CD4-positive, alpha-beta T cell treated with Interferon alpha-2 for 1 hour (primary cell): ENCODE measurements at places on chromosomes 12 and 14.

DNA sequence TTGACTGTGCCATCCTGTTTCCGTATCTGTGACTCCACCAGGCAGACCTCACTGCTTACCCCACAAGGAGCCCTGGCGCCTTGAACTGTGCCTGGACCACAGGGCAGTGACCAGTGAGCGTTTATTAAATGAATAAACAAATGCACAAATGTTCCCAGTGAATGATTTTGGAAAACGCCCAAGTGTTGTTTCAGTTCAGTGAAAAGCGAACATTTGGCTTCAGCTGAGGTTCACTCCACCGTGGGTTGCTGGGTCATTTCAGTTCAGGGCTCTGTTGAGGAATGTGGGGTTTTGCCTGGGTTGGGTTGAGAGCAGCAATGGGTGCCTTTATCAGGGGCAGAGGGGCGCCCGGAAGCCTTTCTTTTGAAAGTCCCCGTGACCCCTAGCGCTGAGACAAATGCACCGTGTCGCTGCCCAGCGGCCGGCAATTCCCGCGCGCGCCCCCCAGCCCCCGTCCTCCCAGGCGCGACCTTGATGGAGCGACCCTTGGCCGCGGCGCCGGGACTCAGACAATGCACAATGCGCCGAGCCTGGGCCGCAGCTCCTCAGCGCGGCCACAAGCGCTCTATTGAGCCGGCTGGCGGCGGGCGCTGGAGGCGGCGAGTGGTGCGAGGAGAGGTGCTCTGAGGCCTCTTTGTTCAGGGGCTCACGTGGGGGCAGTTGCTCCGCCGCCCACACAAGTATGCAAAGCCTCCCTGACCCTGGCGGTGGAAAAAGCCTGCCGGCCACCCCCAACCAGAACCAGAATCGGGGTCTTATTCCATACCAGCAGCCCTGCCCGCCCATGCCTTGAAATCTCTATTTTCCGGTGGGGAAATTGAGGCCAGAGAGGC is 40.5 kb upstream of the CLMN start:
- DNase-seq: no peak

DNA sequence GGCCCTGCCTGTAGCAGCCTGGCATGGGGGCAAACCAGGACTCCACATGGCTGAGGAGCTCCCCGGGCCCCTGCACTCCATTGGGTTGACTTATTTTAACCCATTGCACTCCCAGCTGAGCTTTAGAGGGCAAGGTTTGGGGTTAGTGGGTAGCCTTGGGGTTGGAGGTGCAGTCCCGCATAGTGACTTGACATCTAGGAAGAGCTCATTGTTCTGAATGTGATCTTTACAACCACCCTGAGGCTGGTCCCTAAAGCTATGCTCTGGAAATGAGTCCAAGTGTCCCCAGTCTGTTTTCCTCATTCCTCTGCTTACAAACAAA is 36.4 kb downstream of the NFKBIA start:
- DNase-seq: no peak

DNA sequence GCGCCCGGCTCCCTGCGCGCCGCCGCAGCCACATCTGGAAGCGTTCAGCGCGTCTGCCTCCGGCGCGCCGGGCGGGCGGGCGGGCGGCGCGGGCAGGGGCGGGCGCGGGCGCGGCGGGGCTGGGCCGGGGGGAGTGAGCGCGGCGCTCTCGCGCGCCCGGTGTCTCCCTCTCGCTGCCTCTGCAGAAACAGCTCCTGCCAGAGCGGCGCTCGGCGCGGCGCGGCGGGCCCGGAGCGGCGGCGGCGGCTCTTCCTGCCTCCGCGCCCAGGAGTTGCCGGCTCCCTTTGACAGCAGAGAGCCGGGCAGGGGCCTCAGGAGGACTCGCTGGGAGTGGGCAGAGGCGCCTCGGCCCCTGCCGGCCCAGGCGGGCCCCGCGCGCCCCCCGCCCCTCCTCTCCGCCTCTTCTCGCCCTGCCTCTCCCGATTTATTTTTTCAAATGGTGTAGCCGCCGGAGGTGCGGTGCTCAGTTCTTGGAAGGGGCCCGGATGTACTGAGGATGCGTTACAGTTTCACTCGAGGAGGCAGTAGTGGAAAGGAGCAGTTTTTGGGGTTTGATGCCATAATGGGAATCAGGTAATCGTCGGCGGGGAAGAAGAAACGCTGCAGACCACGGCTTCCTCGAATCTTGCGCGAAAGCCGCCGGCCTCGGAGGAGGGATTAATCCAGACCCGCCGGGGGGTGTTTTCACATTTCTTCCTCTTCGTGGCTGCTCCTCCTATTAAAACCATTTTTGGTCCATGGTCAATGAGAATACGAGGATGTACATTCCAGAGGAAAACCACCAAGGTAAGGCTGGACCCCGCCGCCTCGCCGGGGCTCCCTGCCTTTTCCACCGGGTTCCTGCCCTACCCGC is at the start of gene CACNA1C:
Gene CACNA1C (plus strand): TSS at position 162 of the 853 bp plus-strand sequence. CDS start 576 bp downstream, at position 738.
- no peak for DNase-seq

DNA sequence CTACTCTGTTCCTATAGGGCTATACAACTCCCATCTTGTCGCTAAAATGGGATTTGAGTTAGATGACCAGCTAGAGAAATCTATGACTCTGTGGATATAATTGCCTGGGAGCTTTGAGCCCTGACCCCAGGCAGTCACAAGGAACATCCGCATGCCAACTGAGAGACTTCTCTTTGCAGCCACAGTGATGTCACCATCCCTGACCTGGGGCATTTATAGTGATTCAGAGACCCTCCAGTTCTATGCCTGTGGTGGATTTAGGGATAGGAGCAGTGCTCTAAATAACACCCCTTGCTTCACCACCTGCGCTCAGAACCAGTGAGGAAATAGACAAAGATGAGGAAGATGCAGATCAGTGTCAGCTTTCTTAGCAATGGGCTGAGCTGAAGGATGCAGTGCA is 86.2 kb downstream of the RIN3 start:
- DNase-seq: no peak

- no peak for DNase-seq
These were observed 7.1 kb upstream of the KRT82 start for GRCh38 chr12:52413202-52413601.

- DNase-seq: no peak
These were observed 43.8 kb downstream of the RESF1 start for GRCh38 chr12:32002848-32003493.

GRCh38 chr14:89484051-89484844 is 67.2 kb upstream of the FOXN3 start:
- peak; percentile 18 for DNase-seq

DNA sequence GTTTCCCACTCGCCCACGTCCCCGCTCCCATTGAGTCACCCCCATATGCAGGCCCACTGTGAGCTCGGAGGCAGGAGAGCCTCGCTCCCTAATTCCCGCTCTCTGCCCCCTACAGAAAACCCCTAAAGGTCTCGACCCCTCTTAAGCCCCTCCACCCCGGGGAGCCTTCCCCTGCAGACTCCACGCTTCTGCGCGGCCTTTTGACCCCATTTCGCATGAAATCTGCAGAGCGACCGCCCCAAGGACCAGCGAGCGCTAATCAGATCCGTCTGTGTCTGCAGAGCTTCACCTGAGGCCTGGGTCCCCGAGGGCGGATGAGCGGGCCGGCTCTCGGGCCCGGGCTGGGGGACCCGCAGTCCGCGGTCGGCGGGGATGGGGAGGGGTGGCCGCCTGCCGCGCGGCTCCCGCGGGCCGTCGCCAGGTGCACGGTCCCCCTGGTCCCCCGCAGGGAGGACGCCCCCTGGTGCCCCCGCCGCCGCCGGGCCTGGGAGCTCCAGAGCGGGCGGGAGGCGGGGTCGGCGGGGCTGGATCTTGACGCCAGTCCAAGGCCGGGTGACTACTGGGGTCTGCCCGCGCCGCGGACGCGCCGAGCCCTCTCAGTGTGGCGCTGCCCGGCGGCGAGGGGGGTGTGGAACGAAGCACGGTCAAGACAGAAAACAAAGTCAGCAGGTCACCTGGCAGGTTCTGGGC is 10.1 kb downstream of the BMP4 start:
- no peak for DNase-seq

GRCh38 chr12:40681148-40681547 is 11.1 kb upstream of the CNTN1 start:
- DNase-seq: no peak

- no peak for DNase-seq
These were observed 23.7 kb downstream of the P2RX4 start for GRCh38 chr12:121233628-121234020.

DNA sequence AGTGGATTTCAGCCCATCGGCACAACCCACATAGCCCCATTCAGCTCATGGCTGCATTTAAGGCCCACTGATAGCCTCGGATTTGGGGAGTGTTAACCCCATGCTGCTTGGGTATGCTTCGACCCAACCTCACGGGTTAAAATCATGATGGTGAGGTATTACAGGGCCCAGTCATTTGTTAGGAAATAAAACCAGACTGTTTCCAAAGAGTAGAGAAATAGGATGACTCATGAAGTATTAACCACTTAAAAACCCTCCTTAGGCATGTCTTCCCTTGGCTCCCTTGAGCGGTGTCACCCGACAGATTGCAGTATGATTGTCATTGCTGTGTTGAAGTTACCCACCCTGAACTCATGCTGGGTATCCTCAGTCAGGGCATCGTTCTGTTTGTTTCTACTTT is 289.1 kb downstream of the CACNA1C start:
- no peak for DNase-seq

DNA sequence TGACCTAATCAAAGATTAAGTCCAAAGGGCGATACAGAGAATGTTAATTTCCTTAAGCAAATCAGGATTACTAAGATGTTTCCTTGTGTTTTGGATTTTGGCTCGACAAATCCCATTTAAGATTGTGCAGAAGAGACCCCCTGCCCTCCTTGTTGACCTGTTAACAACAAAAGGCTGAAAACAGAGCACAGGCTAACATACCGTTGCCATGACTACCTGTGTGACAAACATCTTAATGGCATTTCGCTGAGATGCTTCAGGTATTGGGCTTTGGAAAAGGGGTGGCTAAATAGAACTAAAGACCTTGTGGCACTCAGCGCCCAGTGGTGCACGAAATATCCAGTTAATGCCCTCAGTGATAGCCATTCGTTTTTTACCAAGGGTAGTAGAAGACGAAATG is 1532.3 kb upstream of the TMEM132C start:
- no peak for DNase-seq

GRCh38 chr12:3473171-3473570 is 17.8 kb upstream of the PRMT8 start:
- no peak for DNase-seq

- no peak for DNase-seq
These were observed 11.7 kb downstream of the SLC38A4 start for GRCh38 chr12:46814143-46814542.

DNA sequence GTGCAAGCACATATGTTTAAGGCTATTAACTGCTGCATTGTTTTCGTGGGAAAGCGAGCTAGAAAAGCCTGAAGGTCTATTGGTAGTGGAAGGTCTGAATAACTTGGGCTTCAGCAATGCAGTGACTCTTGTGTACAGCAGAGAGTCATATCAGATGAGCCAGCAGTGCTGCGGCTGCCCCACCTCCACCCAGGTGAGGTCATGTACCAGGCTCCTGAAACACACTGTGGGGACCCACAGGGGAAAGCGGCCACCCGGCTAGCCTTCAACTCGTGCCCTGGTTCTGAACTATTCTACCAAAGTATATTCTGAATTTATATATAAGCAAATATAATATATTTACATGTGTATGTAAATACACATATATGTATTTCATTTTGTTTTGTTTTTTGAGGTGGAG is 12.7 kb upstream of the RAN start:
- DNase-seq: no peak

- no peak for DNase-seq
These were observed 763.9 kb upstream of the LRFN5 start for GRCh38 chr14:40842816-40843215.

GRCh38 chr12:50190859-50191258 is 23.7 kb upstream of the CERS5 start:
- DNase-seq: no peak

- peak; percentile 75 for DNase-seq
These were observed 6.1 kb downstream of the SDR39U1 start for GRCh38 chr14:24436355-24437019.

GRCh38 chr12:43840338-43840737 is 4.5 kb downstream of the TMEM117 start:
- DNase-seq: no peak

GRCh38 chr14:68211421-68211820 is 391.8 kb downstream of the RAD51B start:
- DNase-seq: no peak

DNA sequence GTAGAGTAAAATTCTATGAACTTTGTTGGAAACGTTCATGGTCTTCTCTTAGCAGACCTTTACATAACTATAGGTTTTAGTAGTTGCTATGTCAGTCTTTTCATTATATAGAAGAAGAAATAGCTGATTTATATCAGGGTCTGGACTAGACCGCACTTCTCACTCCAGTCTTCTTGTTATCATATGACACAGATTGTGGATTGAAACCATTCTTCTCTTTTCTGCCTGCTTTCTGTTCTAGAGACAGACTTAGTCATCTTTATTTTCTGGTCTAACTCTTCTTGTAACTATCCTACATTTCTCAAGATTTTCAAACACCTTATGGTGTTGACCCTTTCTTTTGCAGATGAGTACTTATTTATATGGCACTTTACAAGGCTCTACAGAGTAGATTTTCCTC is 55.7 kb downstream of the PCNX1 start:
- no peak for DNase-seq

GRCh38 chr12:89363084-89363483 is 10.8 kb upstream of the DUSP6 start:
- DNase-seq: no peak

DNA sequence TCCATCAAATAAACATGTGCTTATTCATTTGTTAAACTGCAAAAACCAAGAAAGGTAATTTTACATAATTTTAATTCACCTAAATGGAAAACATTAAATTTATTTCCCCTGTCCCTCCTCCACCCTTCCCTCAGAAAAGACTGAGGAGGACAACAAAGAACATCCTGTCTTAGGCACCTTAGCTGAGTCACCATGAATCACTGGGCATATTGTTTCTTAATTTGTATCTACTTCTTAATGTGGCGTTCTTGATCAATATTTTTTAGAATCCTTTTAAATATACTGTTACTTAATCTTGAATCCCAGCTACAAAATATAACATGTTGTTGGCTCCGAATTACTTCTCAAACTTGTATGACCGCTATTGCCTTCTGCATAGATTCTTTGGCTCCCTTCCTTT is 23.5 kb downstream of the SIX6 start:
- DNase-seq: no peak

- DNase-seq: no peak
These were observed 369.1 kb downstream of the PRKD1 start for GRCh38 chr14:29558516-29558915.

DNA sequence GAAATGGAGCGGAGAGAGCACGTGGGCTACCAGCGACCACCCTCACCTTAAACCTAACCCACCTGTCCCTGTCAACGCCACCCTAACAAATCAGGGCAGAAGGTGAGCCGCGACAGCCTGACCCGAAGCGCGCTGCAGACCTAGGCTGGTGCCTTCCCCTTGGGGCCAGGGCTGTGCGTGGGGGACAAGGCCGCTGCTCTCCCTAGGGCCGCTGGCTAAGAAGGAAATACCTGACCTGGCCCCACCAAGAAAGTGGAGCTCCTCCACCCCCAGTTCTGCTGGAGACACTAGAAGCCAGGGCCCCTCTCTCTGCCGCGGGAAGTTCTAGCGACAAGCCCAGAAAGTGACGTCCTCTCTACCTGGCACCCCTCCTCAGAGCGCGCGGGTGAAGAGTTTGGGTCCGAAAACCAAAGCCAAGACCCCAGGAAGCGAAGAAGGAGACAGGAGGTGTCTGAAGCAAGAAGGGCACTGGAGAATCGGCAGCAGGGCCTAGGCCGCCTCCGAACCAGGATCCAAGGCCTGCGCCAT is 7.5 kb downstream of the SIX1 start:
- no peak for DNase-seq

- no peak for DNase-seq
These were observed 283.1 kb downstream of the TMEM117 start for GRCh38 chr12:44118946-44119345.

GRCh38 chr14:59154373-59154772 is 34.1 kb upstream of the DAAM1 start:
- DNase-seq: no peak

GRCh38 chr14:26143057-26143456 is 454.8 kb downstream of the NOVA1 start:
- no peak for DNase-seq
